ENCODE measurements at places on chromosomes 5 and 9.
A peak's percentile ranks its signal among the peaks of the same experiment; 100 is the strongest.

- no peak for DNase-seq
Observed at GRCh38 chr9:38125889-38126288, 56.9 kb upstream of the SHB start.

DNA sequence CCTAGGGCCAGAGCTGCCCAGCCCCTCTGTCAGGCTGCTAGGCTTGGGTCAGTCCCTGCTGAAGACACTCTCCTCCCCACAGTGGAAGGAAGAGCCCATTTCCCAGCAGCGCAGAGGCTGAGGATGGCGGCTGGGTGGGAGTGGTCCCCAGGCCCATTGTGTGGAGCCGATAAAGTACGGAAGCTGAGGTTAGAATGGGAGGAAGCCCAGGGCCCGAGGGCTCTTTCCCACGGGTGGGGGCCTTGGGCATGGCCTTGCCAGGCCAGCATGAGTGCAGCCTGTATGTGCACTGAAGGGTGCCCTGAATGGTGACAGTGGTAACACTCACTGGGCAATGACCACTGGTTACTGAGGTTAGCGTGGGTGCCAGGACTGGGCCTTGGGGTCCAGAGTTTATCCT is 125.9 kb downstream of the RGS3 start:
- peak; percentile 71 for DNase-seq

DNA sequence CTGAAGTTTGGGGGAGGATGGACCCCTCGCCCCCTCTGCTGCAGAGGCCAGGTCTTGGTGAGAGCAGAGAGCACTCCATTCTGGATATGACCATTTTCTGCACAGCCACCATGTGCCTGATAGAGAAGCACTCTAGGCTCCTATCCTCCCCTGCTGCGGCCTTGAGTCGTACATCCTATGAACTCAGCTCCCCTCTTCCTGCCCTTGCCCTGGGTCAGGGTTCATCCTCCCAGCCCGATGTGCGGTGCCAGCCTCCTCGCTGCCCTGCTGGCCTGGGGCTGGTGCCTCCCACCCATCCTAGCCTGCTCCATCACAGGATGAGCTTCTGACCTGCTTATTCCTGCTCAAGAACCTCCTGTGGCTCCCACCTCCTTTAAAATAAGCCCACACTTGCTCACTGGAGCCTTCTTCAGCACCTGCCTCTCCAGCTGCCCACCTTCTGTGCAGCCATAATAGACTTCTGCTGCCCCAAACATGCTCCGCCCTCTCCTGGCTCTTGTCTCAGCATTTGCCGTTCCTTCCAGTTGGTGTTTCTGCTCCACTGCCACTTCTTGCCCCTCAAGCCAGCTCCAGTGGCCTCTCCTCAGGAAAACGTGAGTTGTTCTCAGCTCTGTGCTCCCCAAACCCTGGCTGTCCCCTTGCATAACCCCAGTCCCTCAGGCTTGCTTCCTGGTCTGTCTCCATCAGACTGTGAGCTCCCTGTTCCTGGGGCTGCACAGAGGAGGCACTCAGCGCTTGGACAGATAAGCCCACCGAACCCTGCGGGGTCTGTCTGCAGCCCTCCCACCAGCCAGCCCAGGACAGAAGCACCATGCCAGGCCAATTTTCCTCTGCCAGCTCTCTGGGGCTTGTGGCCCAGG is 22.3 kb upstream of the TTLL11 start:
- no peak for DNase-seq

- no peak for DNase-seq
Observed at GRCh38 chr5:154648706-154649105, 106.5 kb upstream of the LARP1 start.

- no peak for DNase-seq
Observed at GRCh38 chr9:33129886-33130881, 37.0 kb downstream of the B4GALT1 start.

GRCh38 chr5:124124711-124125229 is 612.8 kb downstream of the CSNK1G3 start:
- no peak for DNase-seq

DNA sequence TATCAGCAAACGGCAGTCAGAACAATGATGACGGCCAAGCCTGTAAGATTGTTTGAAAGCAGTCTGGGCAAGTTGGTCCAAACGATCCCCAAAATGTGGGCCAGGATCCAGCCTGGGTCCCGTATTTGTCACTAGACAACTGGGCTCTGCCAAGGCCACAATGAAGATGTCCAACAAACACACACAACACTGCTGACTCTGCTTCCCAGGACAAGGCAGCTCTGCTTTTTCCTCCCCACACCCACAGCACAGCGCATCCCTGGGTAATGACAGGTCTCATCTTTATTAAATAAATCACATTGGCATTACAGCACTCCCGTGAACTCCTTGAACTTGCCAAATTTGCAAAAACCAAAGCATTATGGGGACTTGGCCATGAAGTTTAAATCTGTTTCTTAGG is 424.1 kb upstream of the ACTBL2 start:
- DNase-seq, result peak; percentile 50

- no peak for DNase-seq
Observed at GRCh38 chr5:59773294-59773693, 120.2 kb downstream of the PDE4D start.

DNA sequence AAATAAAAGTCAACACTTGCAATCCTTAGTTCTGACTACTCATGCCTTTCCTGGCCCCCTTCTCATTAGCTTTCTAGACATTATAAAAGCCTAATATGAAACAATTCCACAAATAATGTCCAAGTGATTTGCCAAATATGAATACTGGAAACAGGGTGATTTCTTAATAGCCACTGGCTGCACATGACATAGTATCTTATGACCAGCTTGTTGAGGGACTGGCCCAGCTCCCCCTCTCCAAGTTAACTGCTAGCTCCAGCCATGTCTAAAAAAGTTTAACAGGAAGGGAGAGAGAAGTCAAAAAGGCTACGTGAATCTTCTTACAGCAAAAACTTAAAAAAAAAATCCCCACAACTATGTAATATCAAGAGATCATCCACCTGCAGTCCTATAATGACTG is 1.5 kb downstream of the CERT1 start:
- no peak for DNase-seq

GRCh38 chr5:85500869-85501268 is 1116.2 kb upstream of the EDIL3 start:
- no peak for DNase-seq

DNA sequence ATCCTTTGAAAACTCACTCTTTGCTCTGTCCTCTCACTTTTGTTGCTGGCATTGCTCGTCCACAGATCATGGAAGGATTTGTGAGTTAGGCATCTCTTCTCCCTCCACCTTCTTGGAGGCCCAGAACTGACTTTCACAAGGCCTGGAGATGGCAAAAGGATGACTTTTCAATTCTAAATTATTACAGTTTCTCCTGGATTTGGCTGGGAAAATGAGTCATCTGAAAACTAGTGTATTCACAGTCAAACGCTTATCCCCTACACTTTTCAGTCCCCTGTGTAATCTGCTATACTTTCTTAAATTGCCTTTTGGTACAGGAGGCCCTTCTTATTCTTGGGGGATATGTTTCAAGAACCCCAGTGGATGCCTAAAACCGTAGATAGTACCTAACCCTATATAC is 35.6 kb downstream of the ADRA1B start:
- DNase-seq, result no peak

DNA sequence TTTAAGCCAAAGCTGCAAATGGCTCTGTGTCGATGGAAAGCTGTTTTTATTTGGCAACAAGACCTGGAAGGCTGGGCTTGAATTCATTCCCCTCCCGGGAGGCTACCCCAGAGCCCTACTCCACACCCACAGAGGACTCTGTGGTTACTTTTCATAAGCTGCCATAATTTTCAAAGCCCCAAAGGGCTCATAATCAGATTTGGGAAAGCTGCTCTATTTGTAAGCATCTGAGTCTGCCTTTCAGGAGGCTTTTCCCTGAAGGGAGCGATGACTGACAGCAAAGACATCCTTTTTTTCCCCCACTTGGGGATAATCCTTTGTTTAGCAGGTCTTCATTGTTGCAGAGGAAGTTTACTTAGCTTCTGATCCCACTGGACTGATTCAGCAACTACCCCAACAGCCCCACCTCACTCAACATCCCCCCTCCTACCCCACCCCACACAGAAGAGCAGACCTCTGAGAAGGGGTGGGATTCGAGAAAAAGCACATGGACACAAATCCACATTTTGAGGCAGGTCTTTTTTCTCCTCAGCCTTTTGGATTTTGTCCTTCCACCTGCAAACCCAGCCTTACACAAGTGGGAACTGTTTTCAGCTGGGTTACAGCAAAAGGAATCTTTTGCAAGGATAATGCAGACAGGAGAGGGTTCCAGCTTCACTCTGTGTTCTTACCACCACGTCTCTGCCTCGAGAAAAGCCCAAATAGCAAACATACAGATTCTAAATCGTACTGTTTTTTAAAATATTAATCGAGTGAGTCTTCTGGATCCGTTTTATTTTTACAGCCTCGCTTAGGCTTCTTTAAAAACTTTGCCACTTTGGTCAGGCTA is 244.4 kb upstream of the TUT7 start:
- DNase-seq, result no peak

DNA sequence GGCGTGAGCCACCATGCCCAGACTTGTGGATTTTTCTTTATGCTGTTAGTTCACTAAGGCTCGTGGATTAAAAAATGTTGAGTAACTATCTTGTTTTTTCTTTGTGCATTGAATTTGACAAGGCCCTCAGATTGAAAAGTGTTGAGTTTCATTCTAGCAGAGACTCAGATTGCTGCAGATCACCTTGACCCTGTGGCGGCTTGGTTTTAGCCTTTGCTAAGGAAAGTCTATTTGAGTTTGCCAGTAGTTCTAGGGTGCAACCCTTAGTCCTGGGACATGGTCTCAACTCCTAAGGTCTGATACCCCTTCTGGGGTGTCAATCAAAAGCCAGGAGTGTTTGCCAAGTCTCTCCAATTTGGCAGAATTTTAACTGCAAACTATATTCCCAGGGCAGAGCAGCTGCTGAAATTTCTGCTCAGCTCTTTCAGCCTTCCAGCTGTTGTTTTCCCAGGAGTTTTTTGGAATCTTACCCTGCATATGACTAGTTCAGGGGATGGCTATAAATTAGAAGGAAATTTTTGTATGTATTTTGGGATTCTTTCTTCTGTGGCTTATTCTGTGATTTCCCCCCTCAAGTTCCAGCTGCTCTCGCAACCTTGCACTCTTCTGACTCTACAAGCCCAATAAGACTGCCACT is 84.3 kb upstream of the HAND1 start:
- no peak for DNase-seq

DNA sequence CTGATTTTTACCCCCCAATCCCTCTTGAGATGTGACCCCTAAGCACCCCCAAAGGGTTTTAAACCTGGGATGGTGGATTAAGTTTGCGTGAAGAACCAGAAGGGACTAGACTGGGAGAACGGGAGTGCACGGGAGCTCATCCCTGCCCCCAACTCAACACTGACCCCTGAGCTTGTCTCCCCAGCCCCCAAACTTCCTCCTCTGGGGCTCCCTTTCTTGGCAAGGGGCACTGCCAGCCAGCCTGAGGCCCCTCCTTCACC is 5.0 kb upstream of the SET start:
- no peak for DNase-seq
